ENCODE measurements at places on chromosomes 2 and 18.

DNA sequence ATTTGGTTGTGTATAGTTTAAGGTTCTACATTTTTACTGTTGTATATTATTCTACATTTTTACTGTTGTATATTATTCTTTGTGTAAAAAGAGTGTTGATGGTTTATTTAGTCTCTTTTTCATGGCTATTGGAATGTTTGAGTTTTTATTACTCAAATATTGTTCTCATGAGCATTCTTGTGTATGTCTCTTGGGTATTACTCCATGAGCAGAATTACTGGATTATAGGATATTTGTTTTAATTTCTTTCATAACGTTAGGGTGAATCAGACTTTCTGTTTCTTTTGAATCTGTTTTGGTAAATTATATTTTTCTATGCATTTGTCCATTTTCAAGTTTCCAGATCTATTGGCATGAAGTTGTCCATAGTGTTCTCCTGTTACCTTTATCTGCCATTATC is 111.6 kb downstream of the DYNAP start:
- DNase-seq, result no peak

DNA sequence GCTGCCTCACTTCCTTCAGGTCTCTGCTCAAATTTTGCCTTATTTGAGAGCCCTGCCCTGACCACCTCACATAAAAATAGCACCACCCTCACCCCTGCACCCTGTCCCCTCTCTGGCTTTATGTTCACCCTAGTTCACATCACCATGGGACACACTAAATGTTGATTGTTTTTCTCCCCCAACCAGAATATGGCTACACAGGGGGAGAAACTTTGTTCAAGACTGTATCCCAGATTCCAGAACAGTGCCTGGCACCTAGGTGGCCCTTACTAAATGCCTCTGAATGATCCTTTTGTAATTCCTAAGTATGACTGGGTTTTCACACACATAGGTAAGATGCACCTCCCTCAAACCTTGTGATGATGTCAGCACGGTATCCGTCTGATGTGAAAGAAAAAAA is 28.4 kb upstream of the CATIP start:
- no peak for DNase-seq

- no peak for DNase-seq
Observed at GRCh38 chr2:44748-45341, 1.5 kb downstream of the FAM110C start.

DNA sequence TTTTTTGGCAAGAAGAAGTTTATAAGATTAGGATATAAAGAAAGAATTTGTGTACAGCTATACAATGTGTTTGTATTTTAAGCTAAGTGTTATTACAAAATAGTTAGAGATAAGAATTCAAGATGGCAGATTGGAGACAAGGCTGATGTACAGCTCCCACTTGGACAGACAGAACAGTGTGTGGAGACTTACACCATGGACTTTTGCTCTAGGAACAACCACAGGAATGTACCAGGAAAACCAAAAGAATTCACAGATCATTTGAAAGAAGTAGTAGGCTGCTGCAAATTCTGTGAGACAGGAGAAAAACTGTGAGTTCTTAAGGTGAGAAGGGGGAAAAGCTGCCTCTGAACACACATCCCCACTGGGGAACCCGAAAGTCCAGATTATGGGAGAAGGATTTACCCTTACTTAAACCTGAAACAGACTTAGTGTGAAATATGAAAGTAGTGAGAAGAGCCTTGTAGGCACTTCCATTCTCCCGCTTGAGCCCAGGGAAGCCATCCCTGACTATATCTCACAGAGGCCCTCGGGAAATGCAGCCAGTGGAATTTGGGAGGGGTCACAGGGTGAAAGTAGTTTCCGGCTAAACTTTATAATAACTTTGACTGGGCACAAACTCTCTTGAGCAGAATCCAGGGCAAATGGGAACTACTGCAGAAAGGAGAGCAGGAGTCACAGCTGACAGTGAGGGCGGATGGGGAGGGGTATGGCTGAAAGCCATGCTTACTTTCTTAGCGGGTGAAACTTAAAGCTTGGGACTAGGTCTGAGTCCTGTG is 11.6 kb upstream of the RPRD1A start:
- peak; percentile 82 for DNase-seq

DNA sequence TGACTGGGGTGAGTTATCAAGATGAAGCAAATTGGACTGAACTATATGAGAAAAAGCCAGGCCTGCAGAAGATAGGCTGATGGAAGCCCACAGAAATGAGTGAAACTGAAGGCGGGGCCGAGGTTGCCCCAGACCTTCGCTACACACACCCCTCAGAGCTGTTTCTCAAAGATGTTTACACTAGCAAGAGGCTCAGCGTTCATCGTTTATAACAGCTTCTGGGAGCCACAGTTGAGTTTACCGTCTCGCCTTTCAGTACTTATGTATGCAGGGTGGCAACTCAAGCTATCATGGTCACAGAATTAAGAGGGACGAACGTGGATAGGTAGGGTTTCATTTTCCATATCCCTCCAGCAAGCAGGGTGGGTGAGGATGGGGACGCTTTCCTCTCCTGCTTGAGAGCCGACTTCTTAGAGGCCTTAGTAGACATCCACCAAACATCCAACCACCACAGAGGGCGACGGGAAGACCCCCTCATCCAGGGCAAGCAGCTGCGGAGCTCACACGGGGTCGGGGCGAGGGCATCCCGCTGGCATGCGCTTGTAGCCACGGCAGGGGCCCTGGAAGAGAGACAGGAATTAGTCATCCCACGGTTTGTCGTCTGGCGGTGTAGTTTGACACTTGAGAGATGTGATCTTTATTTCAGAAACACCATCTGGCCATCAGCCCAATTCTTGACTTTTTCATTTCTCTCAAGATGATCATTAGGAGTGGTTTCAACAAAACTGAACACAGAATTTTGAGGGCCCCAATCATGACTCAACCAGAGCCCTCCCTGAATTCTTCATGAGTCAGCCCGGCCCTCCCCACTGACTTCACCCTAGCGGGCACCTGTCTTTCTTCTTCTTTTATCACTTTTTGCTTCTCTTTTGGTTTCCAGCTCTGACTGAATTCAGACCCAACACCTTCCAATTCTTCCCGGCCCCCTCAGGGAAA is 109.1 kb upstream of the CTDP1 start:
- DNase-seq, result peak; percentile 87

DNA sequence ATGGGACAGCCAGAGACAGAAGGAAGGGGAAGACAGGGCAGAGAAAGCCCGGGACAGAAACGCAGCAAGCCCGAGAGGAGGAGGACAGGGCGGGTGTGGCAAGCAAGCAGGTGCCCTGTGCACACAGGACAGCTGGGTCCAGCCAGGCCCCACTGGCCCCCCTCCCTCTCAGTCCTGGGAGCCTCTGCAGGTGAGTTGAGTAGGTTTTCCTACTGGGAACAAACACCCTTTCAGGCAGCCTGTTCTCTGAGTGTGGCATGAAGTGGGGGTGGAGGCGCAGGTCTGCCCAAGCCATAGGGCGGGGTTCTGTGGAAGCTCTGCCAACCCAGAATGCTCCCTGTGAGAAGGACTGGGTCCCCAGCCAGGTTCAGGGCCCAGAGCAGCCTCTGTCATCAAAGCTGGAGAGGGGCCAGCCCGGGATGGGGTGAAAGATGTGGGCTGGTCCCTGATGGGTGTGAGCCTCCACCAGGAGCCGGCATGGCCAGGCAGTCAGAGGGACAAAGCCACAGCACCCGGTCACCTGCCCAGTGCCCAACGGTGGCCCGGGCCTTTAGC is 129.4 kb downstream of the TFCP2L1 start:
- DNase-seq, result no peak

Data from astrocyte of the spinal cord (primary cell).